ENCODE measurements at places on chromosomes 11 and 22. TPM values are rescaled to one million over a fixed set of nuclear protein-coding genes. Genes with fewer than 3 reads are reported as not detected.

The PLEKHA7 gene
- 0.04 TPM for polyA plus RNA-seq

The EHF gene
- polyA plus RNA-seq: not detected

The B3GAT3 gene
- polyA plus RNA-seq: 24.5 TPM

The TRPC6 gene
- polyA plus RNA-seq: 8.2 TPM

DNA sequence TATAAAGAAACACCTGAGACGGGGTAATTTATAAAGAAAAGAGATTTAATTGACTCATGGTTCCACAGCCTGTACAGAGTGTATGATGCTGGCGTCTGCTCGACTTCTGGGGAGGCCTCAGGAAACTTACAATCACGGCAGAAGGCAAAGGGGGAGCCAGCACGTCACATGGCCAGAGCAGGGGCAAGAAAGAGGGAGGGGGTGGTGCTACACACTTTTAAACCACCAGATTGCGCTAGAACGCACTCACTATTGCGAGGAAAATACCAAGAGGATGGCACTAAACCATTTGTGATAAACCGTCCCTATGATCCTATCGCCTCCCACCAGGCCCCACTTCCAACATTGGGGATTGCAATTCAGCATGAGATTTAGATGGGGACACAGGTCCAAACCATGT lies 79.7 kb upstream of the CARD18 start:
- DNase-seq: no peak

DNA sequence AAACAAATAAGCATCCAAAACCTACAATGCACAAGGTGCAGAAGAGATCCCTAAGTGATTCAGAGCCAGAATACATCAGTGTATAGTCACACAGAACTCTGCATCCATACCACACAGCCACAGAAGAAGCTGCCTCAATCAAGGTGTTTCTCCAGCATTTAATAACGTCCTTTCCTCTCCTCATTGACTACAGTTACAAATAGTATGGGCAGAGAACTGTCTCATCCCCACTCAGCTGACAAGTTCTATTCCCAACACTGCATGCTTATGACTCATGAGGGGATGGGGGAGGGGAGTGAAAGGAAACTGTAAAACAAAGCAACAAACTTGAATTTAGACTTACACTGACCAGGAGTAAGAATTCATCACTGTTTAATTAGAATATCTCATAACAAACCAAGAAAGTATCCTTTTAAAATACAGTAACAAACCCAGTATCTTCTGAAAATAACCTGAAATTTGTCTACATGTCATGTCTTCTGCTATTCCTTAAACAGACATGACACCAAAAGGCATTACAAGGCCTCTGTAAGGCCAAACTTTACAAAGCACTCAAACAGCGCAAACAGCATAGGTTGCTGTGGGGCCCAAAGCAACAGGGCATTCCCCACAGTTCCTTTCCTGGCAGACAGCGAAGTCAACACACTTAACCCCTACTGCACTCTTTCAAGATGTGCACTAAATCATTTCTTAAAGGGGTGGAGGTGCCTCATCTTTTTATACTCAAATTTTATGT lies 29.3 kb downstream of the CELF1 start:
- peak; percentile 55 for DNase-seq

DNA sequence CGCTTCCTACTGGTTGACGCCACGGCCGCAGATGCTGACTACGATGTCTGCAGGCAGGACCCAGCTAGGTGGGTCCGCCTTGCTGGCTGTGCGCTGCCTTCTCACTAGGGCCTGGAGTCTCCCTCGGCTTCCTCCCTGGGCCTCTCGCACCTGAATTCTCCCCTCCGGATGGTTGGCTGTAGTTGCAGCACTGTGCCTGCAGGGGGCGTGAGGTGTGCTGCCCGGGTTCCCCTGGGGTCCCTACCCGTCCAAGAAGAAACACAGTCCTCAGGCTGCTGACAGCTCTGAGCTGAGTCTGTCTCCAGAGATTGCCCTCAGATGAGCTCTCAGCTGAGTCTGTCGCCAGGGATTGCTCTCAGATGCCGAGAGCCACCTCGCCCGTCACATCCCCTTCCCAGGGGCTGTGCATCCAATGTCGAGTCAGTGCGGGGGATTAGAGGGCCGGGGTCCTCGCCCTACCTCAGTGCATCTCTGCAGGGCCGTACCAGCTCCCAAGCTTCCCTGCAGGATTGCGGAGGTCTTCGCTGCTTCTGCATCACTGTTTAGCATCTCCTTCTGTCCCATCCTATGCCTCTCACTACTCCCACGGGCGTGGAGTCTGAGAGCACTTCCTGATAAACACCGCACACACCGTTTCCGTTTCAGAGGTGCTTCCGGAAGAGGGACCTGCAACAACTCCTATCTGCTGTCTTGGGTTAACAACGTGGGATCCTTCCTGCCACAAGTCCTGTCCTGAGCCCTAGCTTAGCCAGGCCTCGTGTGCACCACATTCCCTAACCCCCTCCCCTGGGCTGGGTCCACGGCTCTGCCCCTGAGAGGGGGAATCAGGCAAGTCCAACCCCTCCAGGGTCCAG lies 196.9 kb downstream of the CSNK2A3 start:
- no peak for DNase-seq

DNA sequence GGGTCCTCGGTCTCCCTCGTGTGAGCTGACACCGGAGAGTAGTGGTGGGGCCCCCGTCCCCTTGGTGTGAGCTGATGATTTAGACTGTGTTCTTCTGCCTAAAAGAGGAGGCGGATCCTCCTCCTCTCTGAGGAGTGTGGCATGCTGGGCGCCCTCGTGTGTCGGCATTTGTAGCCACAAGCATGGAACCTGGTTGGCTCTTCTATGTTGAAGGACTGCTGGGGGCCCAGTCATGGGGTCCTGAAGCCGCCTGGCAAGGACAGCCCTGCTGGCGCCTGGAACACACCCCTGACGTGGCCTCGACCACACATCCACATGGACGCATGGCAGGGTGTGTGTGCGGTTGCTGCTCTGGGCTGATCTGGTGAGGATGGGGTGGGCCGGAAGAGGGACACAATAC lies 50.2 kb downstream of the AP2A2 start:
- no peak for DNase-seq

DNA sequence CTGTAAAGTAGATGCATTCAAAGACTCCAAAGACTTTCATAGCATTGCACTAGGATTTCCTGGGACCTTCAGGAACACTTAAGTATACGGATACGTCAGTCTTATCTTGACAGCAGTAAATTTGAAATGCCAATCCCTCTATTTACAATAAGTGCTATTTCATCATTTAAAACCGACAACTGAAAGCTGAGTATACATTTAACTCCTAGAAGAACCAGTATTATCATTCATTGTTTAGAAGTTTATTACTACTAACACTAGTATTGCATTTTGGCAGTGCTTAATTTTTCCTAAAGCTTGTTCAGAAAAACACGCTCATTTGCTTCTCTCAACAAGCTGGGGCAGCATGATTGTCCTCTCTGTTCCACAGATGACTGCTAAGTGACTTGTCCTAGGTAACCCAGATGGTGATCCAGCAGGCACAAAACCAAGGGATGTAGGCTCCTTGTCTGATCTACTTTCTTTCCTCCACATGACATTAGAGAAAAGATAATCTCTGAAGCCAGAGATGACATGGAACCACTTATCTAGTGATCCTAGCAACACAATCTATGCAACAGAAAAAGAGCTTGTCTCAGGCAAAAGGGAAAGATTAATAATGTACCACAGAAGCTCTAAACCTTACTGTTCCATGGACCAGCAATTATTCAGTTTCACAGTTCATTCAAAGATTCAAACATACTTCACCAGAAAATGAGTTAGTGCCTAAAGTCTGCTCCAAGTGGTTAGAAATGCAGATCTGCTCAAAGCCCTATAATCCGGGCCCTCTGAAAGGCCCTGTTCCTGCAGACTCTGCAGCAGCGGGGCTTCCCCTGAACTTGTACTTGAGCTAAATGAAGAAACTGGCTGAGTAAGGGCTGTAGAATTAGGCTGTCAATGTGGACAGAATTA lies 5.2 kb downstream of the MAML2 start:
- no peak for DNase-seq

- DNase-seq: no peak
Measured at GRCh38 chr11:67463186-67463585, 5.9 kb downstream of the TMEM134 start.

- no peak for DNase-seq
Measured at GRCh38 chr22:45502215-45503049, at the start of gene FBLN1. FBLN1 (plus strand) TSS chr22:45502883; CDS start chr22:45502986, 103 bp downstream.

DNA sequence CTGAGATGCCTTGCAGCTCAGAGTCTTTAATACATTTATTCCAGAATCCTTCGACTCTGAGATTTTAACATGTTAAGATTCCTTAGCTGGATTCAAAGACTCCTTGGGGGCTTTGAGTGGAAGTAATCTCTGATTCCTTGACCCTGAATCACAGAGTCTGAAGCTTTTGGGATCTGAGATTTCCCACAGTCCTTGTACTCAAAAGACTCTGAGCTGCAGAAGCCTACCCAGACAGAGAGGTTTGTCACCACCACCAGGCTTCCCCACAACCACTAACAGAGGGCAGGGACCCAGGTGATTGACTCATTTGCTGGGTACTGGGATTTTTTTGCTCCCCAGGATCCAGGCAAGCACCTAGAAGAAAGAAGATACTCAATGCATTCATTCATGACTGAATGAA lies 1.4 kb upstream of the SERPINH1 start:
- DNase-seq: no peak

DNA sequence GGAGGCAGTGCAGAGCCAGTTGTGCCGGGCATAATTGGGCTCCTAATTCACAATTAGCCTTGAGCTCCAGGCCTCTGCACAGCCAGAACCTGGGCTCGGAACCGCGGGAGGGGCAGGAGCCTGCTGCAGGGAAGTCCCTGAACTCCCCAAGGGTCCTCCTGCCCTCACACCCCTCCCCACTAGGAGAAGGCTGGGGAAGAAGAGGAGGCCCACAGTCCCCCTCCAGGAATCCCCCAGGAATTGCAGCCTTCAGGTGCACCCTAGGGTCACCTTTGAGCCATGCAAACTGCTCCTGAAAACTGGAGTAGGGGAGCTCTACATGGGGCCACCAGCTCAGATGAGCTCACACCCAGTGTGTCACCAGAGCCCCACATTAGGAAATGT lies 93.8 kb upstream of the LMO1 start:
- DNase-seq: no peak

DNA sequence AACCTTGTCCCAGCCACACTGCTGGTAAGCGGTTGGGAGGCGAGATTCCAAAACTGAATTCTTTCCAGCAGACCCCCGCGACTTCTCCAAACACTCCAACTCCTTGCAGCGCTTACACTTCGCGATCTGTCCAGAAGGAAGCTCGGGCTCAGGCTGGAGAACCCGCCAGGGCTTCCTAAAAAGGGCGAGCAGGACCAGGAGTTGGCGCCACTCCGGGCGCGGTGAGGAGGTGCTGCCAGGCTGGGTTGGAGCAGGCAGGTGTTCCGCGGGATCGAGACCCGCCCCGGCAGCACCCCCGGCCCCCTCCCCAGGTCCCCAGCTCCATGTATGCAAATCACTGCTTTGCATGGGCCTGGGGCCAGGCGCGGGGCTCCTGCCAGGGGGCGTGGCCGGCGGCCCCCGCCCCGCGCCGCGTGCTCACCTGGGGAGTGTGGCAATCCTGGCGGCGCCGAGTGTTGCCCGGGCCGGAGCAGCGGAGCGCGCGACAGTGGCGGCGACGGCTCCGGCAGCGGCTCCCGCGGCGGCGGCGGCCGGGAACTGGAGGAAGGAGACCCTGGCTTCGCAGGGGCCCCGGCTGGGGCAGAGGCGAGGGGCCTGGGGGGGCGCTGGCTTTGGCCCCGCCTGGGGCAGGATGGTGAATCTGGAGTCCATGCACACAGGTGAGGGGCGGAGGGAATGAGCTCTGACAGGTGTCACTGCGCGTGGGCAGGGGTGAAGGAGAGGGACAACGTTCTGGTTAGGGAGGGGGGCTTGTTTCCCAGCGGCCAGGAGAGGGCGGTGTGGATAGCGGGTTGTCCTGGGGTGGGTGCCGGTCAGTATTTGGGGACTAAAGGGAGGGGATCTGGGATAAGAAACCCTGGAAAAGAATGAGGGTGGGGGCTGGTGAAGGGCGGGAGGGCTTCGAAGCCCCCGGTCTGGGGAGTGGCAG lies at the start of gene POU2F3:
TSS of gene POU2F3 (plus strand) at position 428 of the 928 bp plus-strand sequence. CDS start at position 632, 204 bp downstream.
- DNase-seq: no peak

- DNase-seq: no peak
Measured at GRCh38 chr11:132158091-132158490, 787.7 kb downstream of the NTM start.

DNA sequence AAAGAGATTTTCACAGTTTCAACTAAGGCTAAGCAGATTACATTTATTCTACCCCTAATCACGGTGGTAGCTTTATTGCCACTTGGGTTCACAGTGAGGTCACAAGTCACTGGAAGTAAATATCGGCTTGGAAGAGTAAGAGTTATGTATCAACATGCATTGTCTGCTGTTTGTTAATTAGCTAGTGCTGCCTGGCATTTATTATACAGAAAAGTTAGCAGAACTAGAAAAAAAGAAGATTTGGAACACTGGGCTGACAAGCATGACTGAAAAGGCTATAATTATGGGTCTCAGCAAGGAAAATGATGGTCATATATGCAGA lies 13.7 kb upstream of the RAB38 start:
- DNase-seq: no peak

DNA sequence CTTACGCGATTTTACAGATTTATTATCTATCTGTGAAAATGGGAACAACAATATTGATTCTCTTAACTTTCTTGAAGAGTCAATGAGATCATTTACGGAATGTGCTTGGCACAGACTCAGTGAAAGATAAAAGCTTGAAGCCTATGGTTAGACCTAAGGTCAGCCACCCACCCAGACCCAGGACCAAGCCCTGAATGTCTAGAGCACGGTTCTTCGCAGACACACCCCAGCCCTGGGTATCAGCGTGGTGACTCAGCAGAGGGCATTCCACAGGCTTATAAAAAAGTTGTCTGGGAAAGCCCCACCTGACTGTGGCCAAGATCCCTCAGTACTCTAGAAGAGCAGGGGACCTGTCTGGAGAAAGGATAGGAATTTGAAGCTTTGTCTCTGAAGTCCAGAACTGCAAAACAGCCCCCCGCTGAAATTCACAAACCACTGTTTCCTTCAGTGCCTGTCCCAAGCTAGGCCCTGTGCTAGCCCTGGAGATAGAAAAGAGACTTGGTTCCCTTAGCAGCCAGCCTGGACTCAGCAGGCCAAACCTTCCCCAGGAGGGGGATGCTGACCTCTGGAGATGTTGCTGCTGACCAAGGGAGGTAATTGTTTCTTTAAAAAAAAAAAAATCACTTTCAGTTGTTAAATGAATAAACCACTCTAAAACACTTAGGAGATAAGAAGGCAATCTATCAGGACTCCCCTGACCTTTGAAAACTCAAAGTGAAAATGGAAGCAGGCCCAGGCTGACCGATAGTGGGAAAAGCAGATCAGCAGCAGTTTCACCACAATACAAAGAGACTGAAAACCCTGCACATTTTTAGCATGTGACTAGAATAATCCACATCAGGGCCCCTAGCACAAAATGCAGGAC lies 114.0 kb downstream of the ABTB2 start:
- peak; percentile 17 for DNase-seq

GRCh38 chr22:24937114-24937513 lies 9.4 kb downstream of the LHFPL7 start:
- no peak for DNase-seq

- no peak for DNase-seq
Measured at GRCh38 chr11:112285841-112286311, 25.2 kb upstream of the PLET1 start.

DNA sequence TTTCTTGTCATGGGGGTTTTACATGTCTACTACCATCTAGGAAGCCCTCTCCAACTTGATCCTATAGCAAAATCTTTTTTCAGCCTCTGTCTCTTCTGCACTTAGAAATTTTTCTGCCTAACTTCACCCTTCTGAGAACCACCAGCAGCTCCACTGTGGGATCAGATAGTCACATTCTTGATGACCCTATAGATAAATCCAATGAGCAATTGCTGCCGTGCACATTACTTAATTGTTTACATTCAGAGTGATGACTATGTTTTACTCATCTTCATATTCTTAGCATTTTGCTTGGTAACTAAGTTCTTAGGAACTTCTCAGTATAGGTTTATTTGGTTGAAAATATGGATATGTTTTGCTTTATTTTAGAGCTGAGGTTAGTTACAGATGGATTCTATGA lies 12.4 kb upstream of the ETS1 start:
- no peak for DNase-seq

All from BJ (cell line).